ENCODE measurements at places on chromosomes 6 and 20.

GRCh38 chr20:47156301-47157137 is 200.0 kb downstream of the ZMYND8 start:
- no peak for DNase-seq

DNA sequence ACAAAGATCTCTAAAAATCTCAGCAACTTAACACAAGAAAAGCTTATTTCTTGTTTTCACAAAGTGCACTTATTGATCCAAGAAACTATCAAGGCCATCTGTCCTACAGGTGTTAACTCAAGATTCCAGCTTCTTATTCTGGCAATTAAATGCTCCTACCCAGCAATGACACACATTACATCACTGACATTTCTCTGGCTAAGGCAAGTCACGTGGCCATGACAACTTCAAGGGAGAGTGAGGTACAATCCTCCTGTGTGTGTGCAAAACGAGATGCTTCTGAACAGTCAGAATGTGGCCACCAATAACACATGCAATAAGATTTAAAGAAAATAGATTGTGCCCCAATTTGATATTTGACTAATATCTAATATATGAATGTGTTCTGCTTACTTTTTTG is 169.3 kb upstream of the BTBD3 start:
- DNase-seq, result no peak

DNA sequence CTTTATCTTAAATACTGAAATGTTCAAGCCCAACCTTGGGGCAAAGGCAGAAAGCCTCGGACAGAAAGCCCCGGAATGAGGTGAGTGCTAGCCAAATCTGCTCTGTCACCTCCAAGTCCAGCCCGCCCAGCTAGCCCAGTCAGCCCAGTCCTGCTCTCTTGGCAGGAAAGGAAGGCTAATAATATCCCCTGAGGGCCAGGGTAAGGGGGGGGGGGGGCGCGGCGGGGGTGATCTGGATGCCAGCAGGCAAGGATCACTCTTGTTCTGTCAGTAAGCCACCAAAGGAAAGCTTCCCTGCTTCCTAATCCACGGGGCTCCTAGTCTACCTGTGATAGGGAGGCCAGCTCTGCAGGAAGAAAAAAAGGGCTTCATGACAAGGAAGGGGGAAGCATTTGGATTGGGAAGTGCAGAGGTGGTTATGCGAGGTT is 1.1 kb downstream of the NDRG3 start:
- DNase-seq, result no peak

DNA sequence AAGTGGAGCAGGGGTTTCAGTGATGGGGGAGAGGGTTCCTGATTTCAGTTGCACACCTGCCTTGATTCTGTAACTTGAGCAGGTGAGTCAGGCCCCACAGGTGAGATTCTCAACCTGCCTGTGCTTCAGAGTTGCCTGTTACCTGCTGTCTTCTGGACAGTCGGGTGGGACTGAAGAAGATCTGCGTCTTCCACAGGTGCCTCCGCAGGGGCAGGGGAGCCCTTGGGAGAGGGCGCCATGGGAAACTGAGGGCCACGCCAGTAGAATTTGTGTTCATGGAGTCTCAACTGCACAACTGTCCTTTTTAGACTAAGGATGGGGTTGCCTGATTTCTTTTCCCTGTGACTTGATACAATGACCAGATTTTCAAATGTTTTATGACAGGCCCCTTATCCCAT is 5.2 kb downstream of the UNC93A start:
- DNase-seq, result no peak

GRCh38 chr6:91573826-91574416 is 987.0 kb upstream of the MAP3K7 start:
- no peak for DNase-seq

- peak; percentile 58 for DNase-seq
Measured at GRCh38 chr6:6131492-6132109, 124.9 kb upstream of the NRN1 start.

- no peak for DNase-seq
Measured at GRCh38 chr6:170091000-170091638, 199.8 kb downstream of the DLL1 start.

DNA sequence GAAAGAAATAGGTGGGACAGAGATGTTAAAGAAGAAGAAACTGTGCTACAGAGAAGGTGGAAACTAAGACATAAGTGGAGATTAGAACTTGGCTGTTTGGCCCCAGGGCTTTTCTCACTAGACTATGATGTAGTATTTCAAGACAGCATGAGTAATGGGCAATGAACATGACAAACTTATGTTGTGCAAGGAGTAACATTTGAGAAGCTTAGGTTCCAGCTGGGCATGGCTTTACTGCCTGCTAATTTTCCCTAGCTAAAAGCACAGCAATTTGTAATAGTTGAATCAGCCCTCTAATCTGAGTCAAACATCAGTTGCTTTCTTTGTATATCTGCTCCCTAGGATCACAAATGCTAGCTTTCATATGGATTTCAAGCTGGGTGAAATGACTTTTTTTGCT is 294.3 kb upstream of the BMP2 start:
- DNase-seq, result no peak

- DNase-seq, result peak; percentile 33
Measured at GRCh38 chr6:10847684-10848083, 9.3 kb upstream of the MAK start.

GRCh38 chr6:89525786-89526562 is 93.0 kb downstream of the ANKRD6 start:
- no peak for DNase-seq

GRCh38 chr20:16865406-16865805 is 117.2 kb downstream of the OTOR start:
- no peak for DNase-seq

GRCh38 chr20:62103508-62104233 is 18.6 kb upstream of the LSM14B start:
- no peak for DNase-seq

GRCh38 chr20:8851446-8851845 is 217.4 kb upstream of the PLCB4 start:
- no peak for DNase-seq

- DNase-seq, result no peak
Measured at GRCh38 chr6:11971154-11971553, 41.0 kb upstream of the HIVEP1 start.

GRCh38 chr6:91376686-91377085 is 789.8 kb upstream of the MAP3K7 start:
- DNase-seq, result no peak

- no peak for DNase-seq
Measured at GRCh38 chr6:41535766-41536165, 10.4 kb upstream of the FOXP4 start.

DNA sequence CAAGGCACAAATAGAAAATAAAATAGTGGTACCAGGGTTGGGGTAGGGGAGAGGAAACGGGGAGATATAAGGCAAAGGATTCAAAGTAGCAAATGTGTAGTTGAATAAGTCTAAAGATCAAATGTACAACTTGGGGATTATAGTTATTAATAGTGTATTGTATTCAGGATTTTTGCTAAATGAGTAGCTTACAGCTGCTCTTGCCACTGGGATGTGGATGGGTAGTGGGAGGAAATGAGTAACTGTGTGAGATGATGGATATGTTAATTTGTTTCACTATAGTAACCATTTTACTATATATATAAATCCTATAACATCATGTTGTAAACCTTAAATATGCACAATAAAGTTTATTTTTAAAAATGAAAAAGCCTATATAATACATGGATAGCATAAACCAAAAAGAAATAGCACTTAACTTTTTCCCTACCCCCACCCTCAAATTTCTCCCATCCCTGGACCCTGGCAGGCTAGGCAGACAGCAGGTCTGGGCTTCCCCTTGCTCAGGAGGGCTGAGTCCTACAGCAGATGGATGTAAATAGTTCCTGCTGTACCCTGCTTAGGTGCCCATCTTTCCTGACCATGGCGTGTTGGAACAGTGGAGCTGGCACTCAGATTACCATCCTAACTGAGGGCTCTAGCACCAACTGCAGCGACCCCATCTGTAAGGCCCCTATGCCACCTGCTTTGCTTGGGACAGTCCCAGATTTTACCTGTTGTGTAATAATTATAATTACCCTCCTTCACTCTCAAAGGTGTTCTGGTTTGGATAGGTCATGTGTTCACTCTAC is 28.6 kb upstream of the PBOV1 start:
- DNase-seq, result no peak

Measured in hematopoietic multipotent progenitor cell treated with erythropoietin and hydrocortisone succinate and interleukin-3 and kit ligand, for 4 days (in vitro differentiated cells).